ENCODE measurements at places on chromosomes 12 and 14.

GRCh38 chr12:112319395-112319794 is 62.8 kb downstream of the HECTD4 start:
- no peak for DNase-seq

GRCh38 chr14:93142854-93143652 is 27.3 kb upstream of the ITPK1 start:
- no peak for DNase-seq

GRCh38 chr12:14396071-14396470 is 30.6 kb downstream of the ATF7IP start:
- no peak for DNase-seq

DNA sequence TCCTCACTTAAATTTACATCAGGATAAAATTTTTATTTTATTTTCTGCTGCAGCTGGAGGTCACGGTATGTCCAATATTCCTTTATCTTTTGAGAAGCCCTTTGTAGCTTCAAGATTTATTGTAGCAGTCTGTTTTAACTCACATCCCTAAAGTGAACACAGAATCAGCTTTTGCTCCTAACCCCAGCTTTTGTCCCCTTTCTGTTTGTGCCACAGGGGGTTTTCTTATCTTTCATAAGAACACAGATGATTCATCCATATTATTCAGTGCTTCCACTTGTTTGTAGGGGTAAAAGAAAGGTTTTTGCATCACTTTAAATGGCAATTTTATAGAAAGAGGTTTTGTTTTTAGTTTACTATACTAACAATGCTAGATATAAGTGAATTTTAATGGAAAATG is 21.8 kb upstream of the PIK3C2G start:
- DNase-seq, result no peak

DNA sequence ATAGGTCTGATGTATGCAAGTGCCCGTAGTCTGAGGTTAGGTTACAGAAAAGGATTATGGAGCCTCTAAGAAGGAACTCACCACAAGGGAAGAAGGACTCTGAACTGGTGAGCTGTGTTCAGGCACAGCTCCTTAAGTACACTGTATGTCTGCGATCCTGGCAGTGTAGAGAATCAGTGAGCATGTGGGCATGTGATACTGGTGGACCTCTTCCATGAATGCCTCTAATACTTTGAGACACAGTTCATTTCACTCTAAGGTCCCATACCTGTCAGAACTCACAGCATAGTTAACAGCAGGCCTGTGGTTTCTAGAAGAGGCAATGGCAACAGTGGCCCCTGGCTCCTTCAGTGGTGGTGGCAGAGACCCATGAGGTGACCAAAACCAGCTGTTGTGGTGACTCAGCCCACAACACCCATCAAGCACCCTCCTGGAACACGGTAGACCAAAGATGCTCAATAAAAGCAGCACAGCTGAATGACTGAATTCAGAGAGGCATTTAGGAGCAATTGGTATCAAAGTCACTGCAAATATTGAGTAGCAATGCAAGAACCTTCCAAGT is 6.9 kb upstream of the OR6J1 start:
- no peak for DNase-seq

All from ecto neural progenitor cell (in vitro differentiated cells).